ENCODE measurements at places on chromosomes 5 and 9.

GRCh38 chr9:18778846-18779245 is 254.2 kb downstream of the SAXO1 start:
- DNase-seq: no peak

DNA sequence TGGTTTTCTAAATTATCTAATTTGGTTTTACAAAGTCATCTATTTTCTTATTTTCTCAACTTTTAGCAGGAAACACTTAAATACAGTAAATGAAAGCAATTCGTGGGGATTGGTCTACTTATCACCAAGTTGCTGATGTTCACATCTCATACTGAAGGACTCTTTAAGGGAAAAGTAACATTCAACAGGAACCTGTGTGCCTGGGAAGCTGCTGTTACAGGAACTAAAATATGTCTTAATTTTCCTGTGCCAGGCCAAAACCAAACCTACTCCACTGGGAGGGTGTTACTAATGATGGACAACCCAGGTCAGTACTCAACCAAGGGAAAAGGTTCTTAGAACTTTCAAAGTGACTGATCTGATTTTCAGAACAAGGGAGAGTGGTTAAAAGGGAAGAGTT is 5.3 kb downstream of the ISCA1 start:
- DNase-seq: no peak

GRCh38 chr9:125639057-125639456 is 68.0 kb downstream of the MAPKAP1 start:
- DNase-seq: no peak

DNA sequence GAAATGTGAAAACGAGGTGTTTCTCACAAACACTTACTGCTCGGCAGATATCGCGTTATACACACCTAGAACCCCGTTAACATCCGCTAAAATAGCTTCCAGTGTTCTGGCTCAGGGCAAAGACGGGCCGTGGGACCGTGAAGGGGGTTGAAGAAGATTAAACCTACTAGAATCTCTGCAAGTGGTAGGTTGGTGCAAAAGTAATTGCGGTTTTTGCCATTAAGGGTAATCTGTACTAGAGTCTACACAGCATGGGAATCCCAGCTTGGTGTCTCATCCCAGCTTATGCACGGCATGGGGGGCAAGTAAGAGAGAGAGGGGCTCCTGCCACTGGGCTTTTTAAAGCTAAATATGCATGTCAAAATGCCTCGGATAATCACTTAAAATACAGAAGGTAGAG is 43.9 kb downstream of the HRH2 start:
- DNase-seq: no peak

GRCh38 chr5:139371482-139372435 is 11.3 kb downstream of the SLC23A1 start:
- DNase-seq: no peak

- DNase-seq: no peak
Measured at GRCh38 chr5:25688156-25688555, 1043.4 kb upstream of the CDH10 start.

Measured in stimulated activated CD8-positive, alpha-beta memory T cell treated with anti-CD3 and anti-CD28 coated beads, Interleukin-7, amount 100 ng/mL, for 48 hours (primary cell).